Naive thymus-derived CD4-positive, alpha-beta T cell (primary cell): ENCODE measurements at places on chromosomes 12 and 14. TPM values are rescaled to one million over a fixed set of nuclear protein-coding genes. Genes with fewer than 3 reads are reported as not detected.

Gene PCED1B
- total RNA-seq = 68.1 and 70.0 TPM in 2 replicates

DNA sequence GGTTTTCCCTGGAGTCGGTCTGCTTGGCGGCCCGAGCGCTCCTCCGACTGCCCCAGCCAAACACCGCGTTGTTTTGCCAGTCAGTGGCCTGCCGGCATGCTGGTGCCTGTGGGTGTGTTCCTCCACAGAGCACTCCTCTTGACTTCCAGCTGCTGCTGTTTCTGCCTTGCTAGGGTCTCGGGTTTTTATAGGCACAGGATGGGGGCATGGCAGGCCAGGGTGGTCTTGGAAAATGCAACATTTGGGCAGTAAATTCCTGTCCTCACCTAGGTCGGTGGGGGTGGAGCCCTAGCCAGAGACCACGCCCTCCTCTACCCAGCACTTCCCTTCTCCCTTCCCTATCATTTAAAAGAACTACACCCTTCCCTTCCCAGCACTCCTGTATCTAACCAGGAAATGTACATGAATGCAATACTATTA, 34.7 kb upstream of the VASH1 start:
- H3K36me3 ChIP-seq = no peaks in the 10 kb centered on the region
- DNase-seq = no peak
- H3K4me3 ChIP-seq = no peak overlapping the region
- H3K4me1 ChIP-seq = no peaks in the 10 kb centered on the region

DNA sequence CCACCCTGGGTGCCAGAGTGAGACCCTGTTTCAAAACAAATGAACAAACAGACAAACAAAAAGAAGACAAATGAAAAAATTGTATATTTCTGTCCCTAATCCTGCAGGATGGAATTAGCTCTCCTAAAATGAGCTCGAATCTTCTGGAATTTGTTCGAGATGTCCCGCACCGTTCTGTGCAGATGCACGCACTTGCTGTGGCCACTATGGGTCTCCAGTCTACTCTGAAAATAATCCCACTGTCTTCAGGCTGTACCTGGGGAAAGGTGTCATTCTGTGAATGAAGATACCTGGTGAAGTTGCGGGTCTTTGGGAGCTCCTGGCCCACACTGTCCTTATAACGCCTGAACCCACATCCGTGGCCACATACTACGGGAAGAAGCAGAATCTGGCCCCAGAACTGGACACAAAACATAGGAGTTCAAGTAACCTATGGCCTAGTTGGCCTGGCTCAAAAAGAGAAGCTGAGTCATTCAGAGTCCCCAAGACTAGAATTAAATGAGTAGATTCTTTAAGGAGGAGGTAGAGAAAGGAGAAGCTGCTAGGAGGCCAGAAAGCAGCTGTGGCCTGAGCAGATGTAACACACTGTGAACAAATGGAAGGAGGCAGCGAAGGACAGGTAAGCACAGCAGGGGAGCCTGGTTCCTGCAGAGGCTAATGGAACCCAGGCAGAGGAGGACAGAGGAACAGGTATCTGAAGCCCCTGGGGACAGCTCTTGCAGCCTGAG, 108.6 kb downstream of the FOXN3 start:
- H3K36me3 ChIP-seq = no peaks in the 10 kb centered on the region
- H3K27ac ChIP-seq = no peak overlapping the region
- no peak overlapping the region for H3K4me3 ChIP-seq
- no peak for DNase-seq

DNA sequence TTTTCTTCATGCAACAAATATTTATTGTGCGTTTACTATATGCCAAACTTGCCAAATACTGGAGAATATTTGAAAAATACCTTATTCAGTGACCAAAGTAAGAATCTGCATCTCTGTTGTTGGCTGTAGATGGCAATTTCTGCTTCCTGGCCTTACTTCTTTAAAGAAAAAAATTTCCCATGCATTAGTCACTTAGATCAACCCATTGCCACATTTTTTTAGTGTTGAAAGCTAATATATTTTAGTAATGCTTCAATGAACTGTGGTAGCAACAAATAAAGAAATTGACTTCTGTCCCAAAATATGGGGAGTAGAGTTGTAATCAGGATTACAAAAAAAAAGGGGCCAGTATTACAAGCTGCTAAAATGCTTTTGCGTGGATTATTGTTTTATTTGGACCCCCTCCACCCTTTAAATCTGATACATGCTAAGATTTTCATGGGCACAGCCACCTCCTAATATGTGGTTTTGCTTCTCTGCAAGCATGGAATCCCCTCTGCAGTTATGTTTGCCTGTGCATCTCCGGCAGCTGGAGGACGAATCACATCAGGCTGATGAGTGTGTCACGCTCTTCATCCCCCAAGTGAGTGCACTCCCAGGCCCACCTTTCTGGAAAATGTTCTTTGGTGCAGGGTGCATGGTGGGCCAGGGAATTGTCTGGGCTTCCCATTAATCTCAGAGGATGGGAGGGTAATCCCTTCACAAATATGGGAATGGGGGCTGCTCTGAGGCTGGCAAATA, 38.1 kb upstream of the PTCSC3 start:
- H3K4me1 ChIP-seq = no peaks in the 10 kb centered on the region
- no peak for DNase-seq
- H3K27ac ChIP-seq = no peak overlapping the region
- H3K4me3 ChIP-seq = no peak overlapping the region
- no peaks in the 10 kb centered on the region for H3K27me3 ChIP-seq

GRCh38 chr12:76915361-76916169, 36.7 kb upstream of the CSRP2 start:
- DNase-seq = no peak
- H3K4me3 ChIP-seq = no peak overlapping the region
- no peaks in the 10 kb centered on the region for H3K36me3 ChIP-seq

DNA sequence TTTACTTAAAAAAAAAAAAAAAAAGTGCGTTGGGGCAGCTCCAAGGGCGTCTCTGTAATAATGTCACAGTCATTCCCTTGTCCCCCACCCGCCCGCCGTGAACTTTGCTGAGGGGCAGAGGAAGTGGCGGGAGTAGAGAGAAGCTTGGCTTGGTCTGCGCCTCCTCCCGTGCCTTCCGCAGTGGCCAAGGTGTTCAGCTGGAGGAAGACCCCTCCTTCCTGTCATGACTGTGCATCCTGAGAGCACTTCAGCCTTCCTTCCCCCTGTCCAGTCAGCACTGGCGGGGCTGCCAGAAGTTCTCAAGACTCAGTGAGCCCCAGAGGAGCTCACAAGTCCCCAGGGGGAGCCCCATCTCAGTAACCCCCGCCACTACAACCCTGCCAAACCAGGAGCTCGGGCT, 32.2 kb downstream of the AACS start:
- DNase-seq = no peak
- no peaks in the 10 kb centered on the region for H3K4me1 ChIP-seq
- no peaks in the 10 kb centered on the region for H3K36me3 ChIP-seq
- no peak overlapping the region for H3K4me3 ChIP-seq

- no peak overlapping the region for H3K4me3 ChIP-seq
- peaks cover 65% of the 10 kb centered on the region for H3K4me1 ChIP-seq
- DNase-seq = no peak
- H3K36me3 ChIP-seq = no peaks in the 10 kb centered on the region
- H3K27me3 ChIP-seq = no peaks in the 10 kb centered on the region
Measured at GRCh38 chr12:111412007-111412829, 6.5 kb downstream of the SH2B3 start.

GRCh38 chr14:84770030-84770429, 759.9 kb upstream of the FLRT2 start:
- DNase-seq = no peak
- H3K4me3 ChIP-seq = no peak overlapping the region
- H3K36me3 ChIP-seq = no peaks in the 10 kb centered on the region
- H3K4me1 ChIP-seq = no peaks in the 10 kb centered on the region
- no peaks in the 10 kb centered on the region for H3K27me3 ChIP-seq

- no peak overlapping the region for H3K4me3 ChIP-seq
- H3K27ac ChIP-seq = no peak overlapping the region
- no peaks in the 10 kb centered on the region for H3K4me1 ChIP-seq
- DNase-seq = no peak
- no peaks in the 10 kb centered on the region for H3K36me3 ChIP-seq
Measured at GRCh38 chr14:103890052-103890371, 38.2 kb upstream of the TDRD9 start.

- H3K27me3 ChIP-seq = no peaks in the 10 kb centered on the region
- H3K27ac ChIP-seq = no peak overlapping the region
- no peak for DNase-seq
Measured at GRCh38 chr14:61215222-61216020, 65.7 kb downstream of the TMEM30B start.

- H3K27me3 ChIP-seq = no peaks in the 10 kb centered on the region
- no peak for DNase-seq
- no peak overlapping the region for H3K27ac ChIP-seq
- H3K4me1 ChIP-seq = no peaks in the 10 kb centered on the region
- no peaks in the 10 kb centered on the region for H3K36me3 ChIP-seq
Measured at GRCh38 chr14:96617635-96618034, 115.5 kb downstream of the PAPOLA start.

DNA sequence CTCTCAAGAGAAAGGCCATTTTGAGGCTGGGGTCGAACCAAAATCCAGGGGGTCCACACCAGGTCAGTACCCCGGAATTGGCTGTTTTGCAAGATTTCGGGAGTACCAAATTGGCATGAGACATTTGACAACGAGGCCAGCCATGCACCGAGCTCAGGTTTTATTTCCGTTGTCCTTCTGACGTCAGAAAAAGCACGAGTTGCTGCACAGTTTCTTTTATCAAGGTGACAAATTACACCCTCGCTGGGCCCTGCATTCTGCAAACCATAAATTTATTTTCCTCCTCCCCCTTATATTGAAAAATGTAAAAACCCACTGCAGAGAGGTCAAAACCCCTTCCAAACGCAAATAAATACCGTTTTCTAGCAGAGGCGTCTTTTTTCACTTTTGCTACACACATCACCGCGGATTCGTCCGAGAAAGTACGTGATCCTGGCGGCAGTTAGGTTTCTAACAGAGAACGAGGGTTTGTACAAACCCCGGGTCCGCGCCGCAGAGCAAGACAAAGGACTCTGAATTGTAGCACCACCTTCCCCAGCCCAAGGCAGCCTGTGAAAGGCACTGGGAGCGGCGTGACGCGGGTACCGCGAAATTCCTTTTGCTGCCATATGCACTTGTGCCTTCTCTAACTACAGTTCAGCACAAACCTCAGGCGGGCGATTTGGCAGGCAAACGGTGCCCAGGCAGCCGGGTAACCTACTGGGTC, 1.8 kb downstream of the SLC38A1 start:
- H3K27me3 ChIP-seq = no peaks in the 10 kb centered on the region
- H3K27ac ChIP-seq = peak overlapping the region; percentile 98
- peak overlapping the region; percentile 93 for H3K4me3 ChIP-seq
- H3K36me3 ChIP-seq = no peaks in the 10 kb centered on the region

Gene PTPRO
- total RNA-seq = 6.7 TPM

DNA sequence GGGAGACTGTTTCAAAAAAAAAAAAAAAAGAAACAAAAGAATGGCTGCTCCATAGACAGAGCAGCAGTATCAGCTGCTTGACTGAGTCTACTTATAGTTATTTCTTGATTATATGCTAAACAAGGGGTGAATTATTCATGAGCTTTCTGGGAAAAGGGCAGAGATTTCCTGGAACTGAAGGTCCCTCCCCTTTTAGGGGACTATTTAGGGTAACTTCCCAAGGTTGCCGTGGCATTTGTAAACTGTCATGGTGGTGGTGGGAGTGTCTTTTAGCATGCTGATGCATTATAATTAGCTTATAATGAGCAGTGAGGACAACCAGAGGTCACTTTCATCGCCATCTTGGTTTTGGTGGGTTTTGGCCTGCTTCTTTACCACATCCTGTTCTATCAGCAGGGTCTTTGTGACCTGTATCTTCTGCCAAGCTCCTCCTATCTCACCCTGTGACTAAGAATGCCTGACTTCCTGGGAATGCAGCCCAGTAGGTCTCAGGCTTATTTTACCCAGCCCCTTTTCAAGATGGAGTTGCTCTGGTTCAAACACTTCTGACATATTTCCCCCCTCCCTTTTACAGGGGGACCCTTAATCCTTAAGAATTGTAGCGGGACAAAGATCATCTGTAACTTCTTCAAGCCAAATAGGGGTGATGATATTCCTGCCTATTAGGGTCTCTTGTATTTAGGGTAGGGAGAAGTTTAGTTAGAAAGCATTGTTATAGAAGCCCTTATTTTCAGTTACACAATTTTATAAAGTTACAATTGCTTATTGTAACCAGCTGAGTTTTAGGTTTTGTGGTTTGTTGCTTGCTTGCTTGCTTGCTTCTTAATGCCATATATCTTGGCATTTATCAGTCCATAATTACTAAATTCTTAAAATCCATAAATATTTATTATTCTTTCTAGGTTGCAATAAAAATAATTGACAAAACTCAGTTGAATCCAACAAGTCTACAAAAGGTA, 42.5 kb downstream of the MARK3 start:
- no peak overlapping the region for H3K4me3 ChIP-seq
- H3K27me3 ChIP-seq = no peaks in the 10 kb centered on the region
- peaks cover 12% of the 10 kb centered on the region for H3K4me1 ChIP-seq
- no peak for DNase-seq

Gene SLC4A8
- total RNA-seq = 0.97 TPM

DNA sequence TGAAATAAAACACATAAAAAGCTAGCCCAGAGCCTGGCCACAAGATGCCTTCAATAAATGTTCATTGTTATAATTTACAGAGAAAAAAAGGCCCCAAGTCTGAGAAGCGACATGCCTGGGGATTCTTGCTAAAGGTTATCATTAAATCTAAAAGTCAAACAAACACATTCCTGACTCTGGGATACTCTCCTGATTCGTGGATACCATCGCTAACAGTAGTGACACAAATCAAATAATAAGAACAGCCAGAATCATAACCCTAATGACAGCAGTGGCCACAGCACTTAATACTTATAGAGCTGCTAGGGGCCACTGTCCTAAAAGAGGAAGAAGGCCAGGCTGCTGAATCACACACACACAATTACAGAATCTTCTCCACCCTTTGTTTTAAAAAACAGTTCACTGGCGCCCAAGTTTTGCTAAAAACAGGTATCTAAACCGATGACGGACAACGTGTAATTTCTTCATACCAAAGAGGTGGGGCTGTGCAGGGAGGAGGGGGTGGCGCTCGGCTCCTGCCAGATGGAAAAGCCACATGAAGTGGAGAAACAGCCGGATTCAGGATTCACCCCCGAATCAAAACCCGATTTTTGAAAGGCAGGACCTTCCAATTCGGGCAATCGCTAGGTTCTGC, 1.2 kb downstream of the CLIP1 start:
- DNase-seq = peak; percentile 20
- H3K27me3 ChIP-seq = no peaks in the 10 kb centered on the region
- H3K4me1 ChIP-seq = peaks cover 20% of the 10 kb centered on the region
- H3K27ac ChIP-seq = peak overlapping the region; percentile 90
- peak overlapping the region; percentile 61 for H3K4me3 ChIP-seq

GRCh38 chr12:112353393-112353792, 28.8 kb downstream of the HECTD4 start:
- H3K36me3 ChIP-seq = no peaks in the 10 kb centered on the region
- H3K4me1 ChIP-seq = no peaks in the 10 kb centered on the region

Gene OASL
- 2.7 TPM for total RNA-seq
